Activated B cell treated with CpG ODN at 0.5 μM for 24 hours (primary cell): ENCODE measurements at places on chromosomes 12 and 14.

DNA sequence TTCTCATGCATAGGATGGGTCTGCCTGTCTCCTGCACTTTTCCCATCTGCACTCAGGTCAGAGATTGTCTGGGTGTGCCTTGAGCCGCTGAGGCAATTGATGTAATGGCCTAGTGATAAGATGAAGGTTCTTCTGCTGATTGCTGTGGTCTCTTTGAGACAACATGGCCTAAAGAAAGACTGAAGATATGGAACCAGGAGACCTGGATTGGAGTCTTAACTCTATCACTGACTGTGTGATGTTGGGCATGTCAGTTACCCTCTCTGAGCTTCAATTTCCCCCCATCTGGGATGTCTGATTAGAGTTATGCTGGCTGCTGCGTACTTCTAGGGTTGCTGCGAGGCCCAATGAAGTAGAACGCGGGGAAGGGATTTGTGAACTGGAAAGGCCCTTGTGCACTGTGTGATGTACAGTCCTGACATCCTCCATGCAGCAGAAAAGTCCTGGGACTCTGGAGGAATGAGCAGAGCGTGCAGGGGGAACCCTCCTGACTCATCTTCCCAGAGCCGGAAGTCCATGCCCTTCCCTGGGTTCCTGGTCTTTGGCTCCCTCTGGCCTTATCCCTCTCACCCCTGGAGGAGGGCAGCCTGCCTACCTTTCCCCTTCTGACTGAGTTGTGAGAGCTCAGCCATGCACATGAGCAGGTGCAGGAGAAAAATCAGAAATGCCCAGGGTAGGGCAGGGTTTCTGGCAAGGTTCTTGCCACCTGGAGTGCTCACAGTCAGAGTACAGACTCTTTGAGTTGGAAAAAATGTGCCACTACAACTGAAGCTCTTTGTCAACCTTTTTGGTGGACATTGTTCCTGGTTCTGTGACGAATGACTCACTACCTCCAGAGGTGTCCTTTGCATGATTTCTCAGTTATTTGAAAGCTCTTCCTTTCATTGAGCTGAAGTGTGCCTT is 21.1 kb downstream of the PLEKHD1 start:
- no peak for DNase-seq

- no peak for DNase-seq
These were observed 2.1 kb upstream of the UBC start for GRCh38 chr12:124916374-124917134.

DNA sequence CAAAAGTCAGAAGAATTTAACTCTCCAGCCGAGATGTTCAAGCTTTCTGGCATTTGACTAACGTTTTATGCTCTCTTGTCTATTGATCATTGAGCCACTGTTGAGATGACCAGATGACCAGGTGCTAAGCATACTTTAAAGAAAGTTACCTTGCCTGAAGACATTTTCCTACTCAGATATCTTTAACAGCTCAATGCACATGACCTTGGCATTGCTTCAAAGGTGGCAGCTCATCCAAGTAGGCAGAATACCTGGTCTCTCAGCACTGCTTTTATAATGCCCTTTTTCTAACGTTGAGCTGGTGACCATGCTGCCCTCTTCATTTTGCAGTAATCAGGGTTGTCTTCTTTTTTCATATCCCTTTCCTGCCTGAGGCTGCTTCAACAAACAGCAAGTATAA is 358.1 kb downstream of the RAD51B start:
- DNase-seq = no peak

GRCh38 chr12:7411343-7411742 is 32.6 kb downstream of the CD163L1 start:
- DNase-seq = no peak

DNA sequence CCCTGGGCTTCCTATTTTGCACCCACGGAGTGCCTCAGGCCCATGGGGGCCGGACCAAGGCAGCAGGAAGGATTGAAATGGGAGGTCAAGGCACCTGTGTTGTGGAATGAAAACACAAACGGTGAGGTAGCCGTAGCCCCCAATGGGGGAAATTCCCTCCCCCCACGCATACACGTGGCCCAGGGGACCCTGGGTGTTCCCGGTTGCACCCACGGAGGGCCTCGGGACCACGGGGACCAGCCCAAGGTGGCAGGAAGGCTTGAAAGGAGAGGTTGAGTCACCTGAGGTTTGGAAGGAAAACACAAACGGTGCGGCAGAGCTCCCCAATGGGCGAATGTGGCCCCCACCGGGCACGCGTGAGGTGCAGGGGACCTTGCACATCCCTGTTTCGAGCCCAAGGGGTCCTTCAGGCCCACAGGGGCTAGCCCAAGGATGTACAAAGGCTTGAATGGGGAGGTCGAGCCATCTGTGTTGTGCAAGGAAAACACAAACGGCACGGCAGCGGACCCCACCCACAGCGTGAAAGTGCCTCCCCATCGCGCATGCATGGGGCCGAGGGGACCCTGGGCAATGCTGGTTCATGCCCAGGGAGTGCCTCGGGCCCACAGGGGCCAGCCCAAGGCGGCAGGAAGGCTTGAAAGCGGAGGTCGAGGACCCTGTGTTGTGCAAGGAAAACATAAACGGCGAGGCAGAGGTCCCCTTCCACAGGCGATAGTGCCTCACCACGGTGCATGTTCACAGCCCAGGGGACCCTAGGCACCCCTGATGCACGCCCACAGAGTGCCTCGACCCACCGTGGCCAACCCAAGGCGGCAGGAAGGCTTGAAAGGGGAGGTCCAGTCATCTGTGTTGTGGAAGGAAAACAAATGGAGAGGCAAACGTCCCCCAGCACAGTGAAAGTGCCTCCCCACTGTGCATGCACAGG is 376.7 kb downstream of the ALG10 start:
- peak; percentile 7 for DNase-seq

DNA sequence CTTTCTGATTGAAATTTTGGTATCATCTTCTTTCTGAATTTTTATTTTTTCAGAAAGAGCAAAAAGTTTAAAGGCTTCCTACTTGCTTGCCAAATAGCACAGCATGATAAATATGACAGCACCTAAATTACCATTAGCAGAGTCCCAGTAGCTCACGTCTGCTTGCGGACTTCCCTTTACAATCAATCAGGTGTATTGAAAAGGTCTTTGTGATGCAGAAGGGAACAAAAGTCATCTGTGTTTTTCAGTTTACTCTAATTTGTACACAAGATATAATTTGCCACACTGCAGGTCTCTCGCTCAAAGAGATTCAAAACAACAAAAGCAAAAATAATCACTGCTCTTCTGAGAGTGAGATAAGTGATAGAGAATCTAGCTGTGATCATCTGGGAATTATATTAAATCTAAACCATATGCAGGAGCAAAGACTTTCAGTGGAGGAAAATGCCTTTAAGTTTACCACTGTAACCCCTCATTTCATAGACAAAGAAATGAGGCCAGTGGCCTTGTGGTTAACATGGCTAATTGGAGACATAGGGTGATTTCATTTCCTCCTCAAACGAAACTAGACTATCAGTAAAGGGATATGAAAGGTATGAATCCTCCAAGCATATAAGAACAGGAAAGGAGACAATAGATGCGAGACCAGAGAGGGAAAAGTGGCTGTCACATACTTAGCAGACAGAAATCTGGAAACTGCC is 240.8 kb upstream of the TMPO start:
- DNase-seq = no peak

DNA sequence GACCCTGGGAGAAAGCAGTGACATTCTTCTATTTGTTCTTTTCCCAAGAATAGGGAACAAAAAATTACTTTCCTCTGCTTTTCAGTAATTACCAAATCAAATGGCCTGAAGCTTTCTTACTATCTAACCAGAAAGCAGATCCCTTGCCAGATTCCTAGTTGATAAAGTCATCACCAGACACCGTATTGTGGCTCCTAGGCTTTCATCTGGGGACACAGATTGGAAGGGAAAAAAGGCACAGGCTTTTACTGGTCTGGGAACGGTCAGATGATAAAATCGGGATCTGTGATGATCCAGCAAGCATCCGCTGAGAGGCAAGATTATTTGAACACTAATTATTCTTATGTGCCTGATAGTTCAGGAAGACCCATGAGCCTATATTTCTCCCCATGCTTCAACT is 79.1 kb upstream of the BCL2L14 start:
- DNase-seq = no peak

- DNase-seq = no peak
These were observed 427 bp downstream of the SLC6A12 start for GRCh38 chr12:213527-213932.

DNA sequence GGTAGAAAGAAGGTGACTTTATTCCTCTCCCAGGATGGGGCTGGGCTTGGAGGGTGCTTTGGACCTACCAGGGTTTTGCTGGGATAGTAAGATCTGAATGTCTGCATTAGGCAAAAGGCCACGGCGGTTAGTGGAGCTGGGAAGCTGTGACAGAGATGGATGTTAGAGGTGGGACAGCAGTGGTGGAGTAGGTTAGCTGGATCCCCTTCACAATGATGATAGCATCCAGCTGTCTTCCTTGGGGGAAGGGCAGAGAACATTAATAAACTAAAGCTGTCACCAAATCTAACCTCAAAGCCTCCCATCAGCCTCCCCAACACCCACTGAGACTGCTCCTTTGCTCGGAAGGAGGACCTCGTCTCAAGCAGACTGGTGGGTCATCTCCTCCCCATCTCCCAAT is 104.8 kb downstream of the GPATCH2L start:
- no peak for DNase-seq

DNA sequence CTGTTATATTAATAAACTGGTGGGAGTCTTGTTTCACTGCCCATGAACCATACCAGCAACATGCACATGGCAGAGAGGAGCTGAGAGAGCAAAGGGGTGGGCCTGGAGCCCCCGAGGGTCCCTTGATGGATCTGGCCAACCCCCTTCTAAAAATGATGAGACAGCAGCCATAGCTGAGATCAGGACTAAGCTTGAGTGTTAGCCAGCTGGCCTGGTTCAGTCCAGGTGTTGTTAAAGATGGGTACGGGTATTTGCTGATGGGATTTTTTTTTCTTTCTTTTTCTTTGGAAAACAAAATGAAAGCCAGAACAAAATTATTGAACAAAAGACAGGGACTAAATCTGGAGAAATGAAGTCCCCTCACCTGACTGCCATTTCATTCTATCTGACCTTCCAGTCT is 16.0 kb downstream of the PCBP2 start:
- DNase-seq = no peak
